ENCODE measurements at places on chromosomes 2 and 18. TPM values are rescaled to one million over a fixed set of nuclear protein-coding genes. Genes with fewer than 3 reads are reported as not detected.
A peak's percentile ranks its signal among the peaks of the same experiment; 100 is the strongest.

Gene SCYGR4
- total RNA-seq, result not detected

Gene CERKL
- total RNA-seq, result 0.11 TPM

Gene POMC
- total RNA-seq, result 3.6 TPM

Gene CYP26B1
- not detected for total RNA-seq

Gene BZW1
- total RNA-seq, result 133 TPM

Gene SLC35F6
- 22.2 TPM for total RNA-seq

Gene CFAP210
- total RNA-seq, result not detected

Gene PLCL1
- 17.6 TPM for total RNA-seq

DNA sequence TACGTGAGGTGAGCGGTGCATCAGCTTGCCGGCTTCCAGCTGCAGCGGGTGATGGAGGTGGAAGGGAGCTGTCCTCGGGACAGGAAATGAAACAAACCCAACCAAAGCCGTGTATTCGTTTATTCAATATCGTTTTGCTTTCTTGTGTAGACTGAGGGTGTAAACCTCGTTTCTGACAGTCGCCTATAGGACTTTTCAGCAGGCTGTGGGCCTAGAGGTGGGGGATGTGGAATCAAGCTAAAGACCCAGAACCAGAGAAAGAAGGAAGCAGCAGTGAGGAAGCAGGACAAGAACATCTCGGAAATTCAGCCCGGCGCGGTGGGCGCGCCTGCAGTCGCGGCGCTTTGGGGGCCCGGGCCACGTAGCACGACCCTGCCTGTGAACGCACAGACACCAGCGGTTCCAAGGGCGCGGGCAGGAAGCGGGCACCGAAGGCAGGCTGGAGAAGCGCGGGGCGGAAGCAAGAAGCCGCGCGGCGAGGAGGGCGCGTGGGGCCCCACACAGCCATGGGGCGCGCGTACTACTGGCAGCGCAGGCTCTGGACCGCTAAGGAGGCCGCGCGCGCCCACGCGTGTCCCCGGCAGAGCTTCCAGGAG is 755 bp upstream of the ATP9B start:
- no peak for DNase-seq
- H3K36me3 ChIP-seq, result no peaks in the 10 kb centered on the region
- H3K27ac ChIP-seq, result peak overlapping the region; percentile 98
- peaks cover 30% of the 10 kb centered on the region for H3K4me1 ChIP-seq

DNA sequence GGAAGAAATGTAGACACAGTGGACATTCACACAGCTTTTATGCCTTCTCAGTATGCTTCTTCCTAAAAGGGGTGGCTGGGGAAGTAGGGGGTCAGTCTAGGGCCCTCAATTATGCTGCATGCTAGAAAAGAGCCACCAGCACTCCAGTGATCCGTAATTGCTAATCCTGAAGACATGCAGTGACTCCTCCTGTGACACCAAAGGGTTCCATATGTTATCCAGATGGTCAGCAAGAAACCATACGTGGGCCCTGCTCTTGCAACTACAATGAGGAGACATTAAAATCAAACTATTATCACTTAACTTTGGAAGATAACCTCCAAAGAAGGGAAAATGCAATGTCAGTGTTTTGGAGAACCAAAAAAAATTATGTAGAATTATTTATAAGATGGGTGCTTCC is 143.4 kb upstream of the LYPD1 start:
- no peak overlapping the region for H3K27ac ChIP-seq
- no peaks in the 10 kb centered on the region for H3K4me1 ChIP-seq
- H3K4me3 ChIP-seq, result no peak overlapping the region
- no peak for DNase-seq
- no peaks in the 10 kb centered on the region for H3K27me3 ChIP-seq

DNA sequence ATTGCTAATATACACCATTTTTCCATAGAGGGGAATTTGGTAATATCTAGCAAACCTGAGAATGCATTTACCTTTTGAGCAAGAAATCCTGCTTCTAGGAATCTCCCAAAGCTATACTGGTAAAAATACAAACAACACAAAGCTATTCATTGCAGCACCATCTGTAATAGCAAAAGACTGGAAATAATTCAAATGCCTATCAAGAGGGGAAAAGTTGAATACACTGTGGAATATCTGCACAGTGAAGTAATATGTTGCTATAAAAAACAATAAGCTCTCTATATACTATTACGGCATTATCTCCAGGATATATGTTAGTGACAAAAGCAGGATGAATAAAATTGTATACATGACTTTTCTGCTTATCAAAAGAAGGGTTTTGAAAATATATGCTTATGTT is 112.3 kb upstream of the CHAC2 start:
- no peaks in the 10 kb centered on the region for H3K27me3 ChIP-seq
- H3K36me3 ChIP-seq, result no peaks in the 10 kb centered on the region
- H3K4me3 ChIP-seq, result no peak overlapping the region
- no peaks in the 10 kb centered on the region for H3K4me1 ChIP-seq

- no peak for DNase-seq
- H3K27me3 ChIP-seq, result no peaks in the 10 kb centered on the region
- no peak overlapping the region for H3K27ac ChIP-seq
- no peaks in the 10 kb centered on the region for H3K4me1 ChIP-seq
These were observed 6.2 kb upstream of the CCDC85A start for GRCh38 chr2:56177420-56178220.

- H3K4me1 ChIP-seq, result no peaks in the 10 kb centered on the region
- H3K27ac ChIP-seq, result no peak overlapping the region
- peaks cover 7% of the 10 kb centered on the region for H3K27me3 ChIP-seq
- H3K4me3 ChIP-seq, result no peak overlapping the region
- DNase-seq, result no peak
- no peaks in the 10 kb centered on the region for H3K36me3 ChIP-seq
These were observed 48.4 kb downstream of the NPPC start for GRCh38 chr2:231877533-231878456.

DNA sequence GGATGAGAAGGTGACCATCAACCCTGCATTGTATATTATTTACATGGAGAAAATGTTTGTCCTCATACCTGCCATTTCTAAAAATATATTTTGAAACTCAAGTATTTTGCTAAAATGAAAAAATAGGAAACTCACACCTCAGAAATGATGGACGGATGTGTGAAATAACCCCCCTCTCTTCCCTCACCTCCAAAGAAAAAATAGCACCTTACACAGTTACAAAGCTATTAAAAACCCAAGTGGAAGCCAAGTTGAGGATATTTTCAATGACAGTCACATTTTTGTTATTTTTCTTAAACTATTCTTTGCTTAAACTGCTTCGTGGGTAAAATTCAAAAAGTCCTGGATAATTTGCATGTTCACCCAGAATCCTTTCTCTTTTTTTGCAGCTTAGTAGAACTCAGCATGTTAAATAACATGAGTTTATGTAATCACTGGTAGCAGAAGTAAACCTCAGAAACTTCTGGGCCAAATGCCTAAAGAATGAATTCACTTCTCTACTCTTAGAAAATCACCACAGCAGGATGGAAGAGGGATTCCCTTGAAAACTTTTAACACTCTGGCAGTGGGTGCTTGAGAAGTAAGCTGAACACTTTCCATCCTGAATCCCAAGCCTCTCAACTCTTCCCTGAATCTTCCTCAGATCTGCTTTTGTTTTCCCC is 768 bp downstream of the DSC1 start:
- no peaks in the 10 kb centered on the region for H3K36me3 ChIP-seq
- DNase-seq, result no peak

DNA sequence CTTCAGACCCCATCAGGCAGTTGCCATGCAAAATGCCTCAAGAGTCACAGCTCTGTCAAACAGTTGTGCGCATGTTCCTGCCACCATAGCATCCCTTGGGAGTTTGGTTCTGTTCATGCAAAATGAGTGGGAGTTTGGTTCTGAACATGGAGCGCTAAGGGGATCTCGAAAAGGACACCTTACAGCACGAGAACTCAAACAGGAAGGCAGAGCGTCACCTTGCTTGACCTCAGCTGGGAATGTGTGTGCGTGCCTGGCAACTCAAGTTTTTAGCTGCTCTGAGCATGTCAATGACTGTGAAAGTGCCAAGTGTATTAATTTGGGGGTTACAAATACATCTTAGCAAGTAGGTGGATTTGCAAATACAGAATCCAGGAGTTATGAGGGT is 16.6 kb downstream of the MALL start:
- H3K36me3 ChIP-seq, result no peaks in the 10 kb centered on the region
- H3K27me3 ChIP-seq, result no peaks in the 10 kb centered on the region
- H3K4me1 ChIP-seq, result no peaks in the 10 kb centered on the region
- no peak overlapping the region for H3K27ac ChIP-seq
- no peak for DNase-seq
- no peak overlapping the region for H3K4me3 ChIP-seq

DNA sequence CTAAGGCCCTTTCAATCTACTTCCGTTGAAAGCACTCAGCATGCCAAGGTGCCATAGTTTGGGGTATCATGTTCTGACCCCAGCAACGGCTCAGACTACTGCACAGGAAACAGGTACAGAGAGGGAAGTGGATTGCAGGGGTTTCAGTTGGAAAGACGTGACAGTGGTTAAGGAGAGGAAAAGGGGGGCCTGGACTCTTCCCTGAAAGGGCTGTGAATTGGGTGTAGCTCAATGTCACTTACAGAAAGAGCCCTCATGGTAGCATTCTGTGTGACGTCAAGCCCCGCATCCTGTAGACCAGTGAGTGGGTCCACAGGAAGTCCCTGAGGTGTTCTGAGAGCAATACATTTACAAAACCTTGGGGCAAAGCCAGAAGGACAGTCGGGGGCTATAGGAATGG is 121.5 kb upstream of the GYPC start:
- DNase-seq, result no peak
- H3K4me3 ChIP-seq, result no peak overlapping the region
- no peak overlapping the region for H3K27ac ChIP-seq
- H3K4me1 ChIP-seq, result no peaks in the 10 kb centered on the region
- H3K36me3 ChIP-seq, result no peaks in the 10 kb centered on the region

- H3K27ac ChIP-seq, result no peak overlapping the region
- H3K4me3 ChIP-seq, result no peak overlapping the region
- H3K4me1 ChIP-seq, result no peaks in the 10 kb centered on the region
- H3K36me3 ChIP-seq, result no peaks in the 10 kb centered on the region
- no peaks in the 10 kb centered on the region for H3K27me3 ChIP-seq
These were observed 1313.0 kb upstream of the FAM98A start for GRCh38 chr2:34912084-34912483.

- DNase-seq, result no peak
- no peak overlapping the region for H3K27ac ChIP-seq
- H3K36me3 ChIP-seq, result no peaks in the 10 kb centered on the region
- peaks cover 19% of the 10 kb centered on the region for H3K4me1 ChIP-seq
These were observed 98.7 kb upstream of the MGAT5 start for GRCh38 chr2:134155134-134155533.

GRCh38 chr2:88692187-88692586 is 714 bp downstream of the RPIA start:
- no peaks in the 10 kb centered on the region for H3K36me3 ChIP-seq
- peak; percentile 31 for DNase-seq
- H3K27me3 ChIP-seq, result no peaks in the 10 kb centered on the region
- H3K4me1 ChIP-seq, result peaks cover 35% of the 10 kb centered on the region
- H3K27ac ChIP-seq, result peak overlapping the region; percentile 78

DNA sequence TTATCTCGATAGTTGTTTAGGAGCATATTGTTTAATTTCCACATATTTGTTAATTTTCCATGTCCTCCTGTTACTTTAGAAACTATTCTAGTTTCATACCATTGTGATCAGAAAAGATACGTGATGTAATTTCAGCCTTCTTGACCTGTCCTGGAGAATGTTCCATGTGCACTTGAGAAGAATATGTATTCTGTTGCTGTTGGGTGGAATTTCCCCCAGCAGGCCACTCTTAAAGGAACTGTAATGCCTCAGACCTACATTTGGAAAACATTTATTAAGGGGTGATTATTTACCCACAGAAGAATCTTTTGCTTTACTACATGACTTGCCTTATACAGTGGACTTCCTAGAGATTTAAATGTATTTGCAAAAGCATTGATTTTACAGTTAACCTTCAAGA is 55.5 kb downstream of the LIMS1 start:
- H3K27me3 ChIP-seq, result no peaks in the 10 kb centered on the region
- DNase-seq, result no peak
- no peak overlapping the region for H3K4me3 ChIP-seq
- no peak overlapping the region for H3K27ac ChIP-seq
- peaks cover 10% of the 10 kb centered on the region for H3K4me1 ChIP-seq
- H3K36me3 ChIP-seq, result no peaks in the 10 kb centered on the region

GRCh38 chr18:77031662-77032061 is 100.9 kb downstream of the MBP start:
- no peaks in the 10 kb centered on the region for H3K27me3 ChIP-seq
- H3K36me3 ChIP-seq, result peaks cover 19% of the 10 kb centered on the region
- peaks cover 30% of the 10 kb centered on the region for H3K4me1 ChIP-seq

Data from CD4-positive, alpha-beta memory T cell (primary cell).